ENCODE measurements at places on chromosomes 7 and 10.

GRCh38 chr10:73768881-73769280, 13.0 kb upstream of the CHCHD1 start:
- DNase-seq: no peak

- no peak for DNase-seq
These were observed 64.2 kb downstream of the BICC1 start for GRCh38 chr10:58576751-58577436.

DNA sequence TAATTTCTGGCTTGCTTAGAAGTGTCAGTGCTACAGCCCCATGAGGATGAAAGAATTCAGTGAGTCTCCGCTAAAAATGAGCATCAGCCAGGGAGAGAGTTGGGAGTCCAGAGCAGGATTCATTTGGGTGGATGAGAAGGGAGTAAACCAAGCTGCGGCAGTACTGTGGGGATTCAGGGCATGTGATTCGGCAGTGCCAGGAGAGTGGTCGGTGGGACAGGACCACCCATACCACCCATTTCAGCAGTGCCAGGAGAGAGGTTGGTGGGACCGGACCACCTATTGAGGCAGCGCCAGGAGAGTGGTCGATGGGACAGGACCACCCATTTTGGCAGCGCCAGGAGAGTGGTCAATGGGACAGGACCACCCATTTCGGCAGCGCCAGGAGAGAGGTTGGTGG, 144.2 kb downstream of the CELF2 start:
- DNase-seq: no peak

GRCh38 chr10:119896061-119896655, 3.6 kb downstream of the SEC23IP start:
- peak; percentile 91 for DNase-seq

- DNase-seq: no peak
These were observed 349.2 kb downstream of the RNLS start for GRCh38 chr10:88233870-88234269.

GRCh38 chr7:131829947-131830558, 273.6 kb upstream of the PODXL start:
- DNase-seq: no peak

GRCh38 chr7:90485734-90486316, 16.4 kb downstream of the PTTG1IP2 start:
- no peak for DNase-seq

DNA sequence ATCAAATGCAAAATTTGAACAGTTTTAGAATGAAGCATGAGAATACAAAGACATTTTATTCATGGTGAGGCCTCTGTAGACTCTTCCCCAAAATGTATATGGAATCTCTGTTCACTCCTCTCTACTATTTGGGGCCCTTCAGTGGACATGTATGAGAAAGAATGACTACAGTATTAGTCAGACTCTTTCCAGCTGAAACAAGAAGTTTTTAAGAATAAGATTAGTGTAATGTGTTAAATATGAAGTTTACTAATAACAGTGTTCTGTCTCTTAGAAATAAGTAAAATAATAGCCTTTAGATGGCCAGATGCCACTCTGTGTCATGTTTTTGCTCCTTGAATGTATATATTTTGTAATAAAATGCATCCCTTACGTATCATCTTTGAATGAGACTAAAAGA, 585.6 kb downstream of the SUGCT start:
- no peak for DNase-seq

DNA sequence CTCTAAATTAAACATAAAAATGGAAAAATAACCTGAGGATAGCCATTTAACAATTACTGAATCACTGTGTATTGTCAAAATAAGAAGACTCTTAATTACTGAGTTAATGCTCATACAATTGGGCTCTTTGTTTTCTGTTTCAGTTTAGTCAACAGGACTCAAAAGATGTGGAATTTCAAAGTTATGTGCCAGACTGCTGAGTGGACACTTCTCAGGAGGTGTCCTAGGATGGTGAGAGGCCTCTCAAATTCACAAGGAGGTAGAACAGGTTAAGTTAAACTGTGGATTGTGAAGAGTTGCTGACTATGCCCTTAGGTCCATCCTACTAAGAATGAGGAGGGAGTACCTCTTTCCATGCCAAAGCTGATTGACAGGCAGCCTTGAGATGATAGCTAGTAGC, 157.7 kb upstream of the CHRM2 start:
- no peak for DNase-seq

DNA sequence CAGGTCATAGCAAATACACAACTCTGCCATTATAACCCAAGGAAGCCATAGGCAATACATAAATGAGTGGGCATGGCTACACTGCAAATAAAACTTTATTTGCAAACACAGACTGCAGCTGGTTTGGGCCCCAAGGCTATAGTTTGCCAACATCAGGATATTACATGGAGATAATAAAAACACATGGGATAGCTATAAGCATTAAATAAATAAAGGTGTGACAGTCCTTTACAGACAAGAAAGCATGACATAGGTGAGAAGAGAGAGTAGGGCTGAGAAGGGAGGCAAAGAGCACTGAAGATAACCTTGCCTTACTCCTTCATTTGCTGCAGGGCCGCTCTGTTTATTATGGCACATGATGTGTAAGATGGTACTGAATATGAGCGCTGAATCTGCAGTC, 135.1 kb upstream of the GHITM start:
- no peak for DNase-seq

- DNase-seq: no peak
These were observed 18.9 kb upstream of the YAE1 start for GRCh38 chr7:39547336-39547735.

DNA sequence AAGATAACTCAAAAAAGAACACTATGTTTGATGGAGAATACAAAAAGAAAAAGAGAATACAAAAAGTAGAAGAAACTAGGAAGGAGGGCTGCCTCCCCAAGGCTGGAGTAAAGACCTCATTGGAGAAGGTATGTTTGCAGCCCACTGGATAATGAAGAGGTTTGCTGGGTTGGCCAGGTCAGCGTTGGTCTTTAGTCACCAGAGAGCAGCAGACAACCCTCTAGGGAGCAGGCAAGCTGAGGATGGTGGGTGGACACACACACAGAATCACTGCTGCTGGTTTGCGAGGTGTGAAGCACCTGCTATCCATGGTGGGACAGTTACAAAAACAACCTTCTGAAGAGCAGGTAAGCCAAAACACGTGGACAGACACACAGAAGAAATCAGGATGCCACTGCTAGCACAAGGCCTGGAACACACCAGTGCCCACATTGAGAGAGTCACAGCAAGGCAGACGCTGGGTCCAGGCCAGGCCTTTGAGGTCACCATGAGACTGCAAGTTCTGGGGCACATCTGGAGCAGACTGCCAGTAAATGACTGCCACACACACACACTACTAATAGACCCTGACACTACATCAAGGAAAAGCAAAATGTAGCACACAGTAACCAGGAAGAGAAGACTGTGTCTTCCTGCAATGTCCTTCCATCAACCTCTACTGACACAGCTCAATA, 43.0 kb downstream of the MTERF1 start:
- no peak for DNase-seq

- DNase-seq: no peak
These were observed 1106.2 kb upstream of the CELF2 start for GRCh38 chr10:9911488-9911887.

DNA sequence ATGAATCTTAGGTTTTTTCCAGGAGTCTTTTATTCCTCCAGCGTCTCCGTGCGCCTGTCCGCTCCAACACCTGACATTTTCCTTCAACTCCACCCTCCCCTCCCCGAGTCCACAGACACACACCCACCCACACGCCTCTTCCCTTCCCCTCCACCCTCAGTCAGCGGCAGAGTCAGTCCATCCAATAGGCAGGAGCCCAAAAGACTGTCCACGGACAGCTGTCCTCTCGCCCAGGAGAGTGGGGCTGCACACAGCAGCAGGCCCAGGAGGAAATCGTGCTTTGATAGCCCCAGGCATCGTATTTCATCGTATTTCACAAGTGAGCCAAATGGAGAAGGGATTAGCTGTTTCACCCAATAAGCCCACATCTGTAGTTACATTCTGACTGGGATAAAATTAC, 285.1 kb downstream of the ZEB1 start:
- no peak for DNase-seq

DNA sequence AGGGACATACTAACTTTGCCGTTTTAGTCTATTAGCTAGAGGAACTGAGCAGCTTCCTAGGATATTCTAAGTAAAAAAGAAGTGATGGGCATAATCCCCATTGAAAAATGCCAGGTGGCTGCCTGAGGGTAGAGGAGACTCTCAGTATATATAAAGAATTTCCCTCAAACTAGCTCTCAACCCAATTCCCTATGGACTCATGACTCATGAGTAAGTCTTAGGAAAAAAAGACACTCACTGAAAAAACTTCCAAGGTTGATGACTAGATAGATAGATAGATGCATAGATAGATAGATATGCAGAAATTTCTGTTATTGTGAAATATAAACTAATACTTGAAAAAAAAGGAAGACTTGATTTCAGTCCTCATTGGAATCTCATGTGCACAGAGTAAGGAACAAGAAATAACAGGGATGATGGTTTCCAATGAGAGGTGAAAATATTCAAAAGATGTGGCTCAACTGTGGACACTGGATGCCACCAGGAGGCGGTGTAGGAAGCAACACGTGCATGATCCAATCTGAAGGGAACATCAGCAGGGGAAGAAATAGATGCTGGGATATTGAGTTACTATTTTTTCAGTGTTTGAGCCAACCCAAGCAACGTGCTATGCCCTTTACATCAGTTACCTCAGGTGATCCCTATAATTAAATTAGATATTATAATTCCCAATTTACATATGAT, 711.0 kb upstream of the LRRTM3 start:
- DNase-seq: no peak

DNA sequence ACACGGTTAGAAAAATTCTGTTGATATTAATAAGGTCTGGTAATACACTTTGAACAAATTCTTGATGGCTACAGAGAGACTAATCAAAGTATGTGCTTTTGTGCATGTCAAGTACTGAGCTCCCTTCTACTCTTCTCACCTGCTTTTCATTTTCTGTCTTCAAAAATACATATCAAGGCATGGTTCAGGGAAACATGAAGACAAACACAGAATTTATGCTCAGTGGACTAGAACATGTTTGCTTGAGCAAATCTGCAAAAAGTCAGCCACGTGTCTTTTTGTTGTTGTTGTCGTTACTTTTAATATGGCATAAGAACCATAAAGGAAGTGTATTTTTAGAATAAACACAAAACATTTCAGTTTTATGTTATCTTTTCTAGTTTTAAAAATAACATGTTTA, 21.9 kb downstream of the CDK13 start:
- no peak for DNase-seq
